ENCODE measurements at places on chromosomes 1 and 21.
A peak's percentile ranks its signal among the peaks of the same experiment; 100 is the strongest.

GRCh38 chr1:51270751-51271150, 34.7 kb downstream of the RNF11 start:
- DNase-seq = peak; percentile 59

GRCh38 chr1:198620951-198621824, 17.7 kb upstream of the PTPRC start:
- DNase-seq = no peak

DNA sequence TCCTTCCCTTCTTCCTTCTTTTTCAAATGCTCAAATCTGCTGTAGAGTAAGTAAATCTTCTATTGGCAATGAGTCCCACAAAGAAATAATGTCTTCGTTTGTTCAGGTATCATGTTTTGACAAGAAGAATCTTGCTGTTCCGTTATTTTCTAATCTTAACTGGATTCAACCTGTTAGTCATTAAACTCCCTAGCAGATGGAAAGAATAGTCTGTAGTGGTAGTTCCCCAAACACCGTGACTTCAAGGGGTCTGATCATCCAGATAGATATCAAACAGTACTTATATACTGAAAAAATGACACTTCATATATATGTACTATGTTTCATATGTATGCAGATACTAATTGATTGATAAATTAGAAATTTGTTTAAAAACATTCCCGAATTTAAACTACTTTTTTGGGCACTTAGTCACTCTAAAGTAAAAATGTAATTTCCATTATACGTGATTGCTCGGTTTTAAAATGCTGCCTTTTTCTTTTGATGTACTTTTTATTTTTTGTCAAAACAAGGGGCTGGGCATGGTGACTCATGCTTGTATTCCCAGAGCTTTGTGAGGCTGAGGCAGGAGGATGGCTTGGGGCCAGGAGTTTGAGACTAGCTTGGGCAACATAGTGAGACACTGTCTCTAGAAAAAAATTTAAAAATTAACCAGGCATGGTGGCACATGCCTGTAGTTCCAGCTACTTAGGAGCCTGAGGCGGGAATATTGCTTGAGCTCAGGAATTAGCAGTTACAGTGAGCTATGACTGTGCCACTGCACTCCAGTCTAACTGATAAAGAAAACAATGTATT, 335.7 kb upstream of the SNX7 start:
- peak; percentile 93 for DNase-seq

GRCh38 chr1:170624146-170624545, 39.8 kb upstream of the PRRX1 start:
- DNase-seq = no peak

DNA sequence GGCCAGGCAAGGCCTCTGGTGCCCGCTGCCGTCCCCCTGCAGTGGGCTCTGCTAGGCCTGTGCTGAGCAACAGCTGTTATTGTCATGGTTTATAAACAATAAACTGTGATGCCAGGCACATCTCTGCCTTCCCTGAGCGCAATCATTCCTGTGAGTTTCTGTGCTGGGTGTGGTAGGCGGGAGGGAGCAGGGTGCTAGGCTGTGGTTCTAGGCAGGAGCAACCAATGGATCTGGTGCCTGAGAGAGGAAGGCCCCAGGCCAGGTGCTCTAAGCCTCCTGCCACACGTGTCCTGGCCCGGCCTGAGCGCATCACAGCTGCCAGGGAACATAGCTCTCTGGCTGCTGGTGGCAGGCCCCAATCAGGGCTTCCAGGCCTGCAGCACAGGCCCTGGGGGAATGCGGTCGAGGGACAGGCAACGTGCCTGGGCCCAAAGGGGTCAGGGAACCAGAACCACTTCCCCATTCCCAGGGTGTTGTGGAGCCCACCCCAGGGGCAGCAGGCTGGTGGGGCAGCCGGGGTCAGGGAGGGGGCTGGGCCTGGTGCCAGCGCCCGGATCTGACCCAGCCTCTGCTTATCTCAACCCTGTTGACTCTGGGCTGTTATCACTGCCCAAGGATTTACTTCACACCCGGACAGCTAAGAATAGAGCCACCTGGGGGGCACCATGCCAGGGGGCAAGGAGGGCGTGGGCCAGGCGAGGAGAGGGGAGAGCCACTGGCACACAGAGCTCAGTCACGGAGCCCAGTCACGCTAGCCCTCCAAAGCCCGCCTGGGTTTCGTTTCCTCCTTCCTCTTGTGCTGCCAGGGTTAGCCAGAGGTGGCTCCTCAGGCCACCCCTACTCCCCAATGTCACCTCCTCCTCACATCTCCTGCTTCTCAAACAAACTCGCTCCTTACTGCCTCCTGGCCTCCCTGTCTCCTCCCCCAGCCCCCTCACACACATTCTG, 11.5 kb downstream of the TRIM46 start:
- no peak for DNase-seq

- peak; percentile 65 for DNase-seq
These were observed at the start of gene NIBAN1 for GRCh38 chr1:184974056-184974836. TSS of gene NIBAN1 (minus strand) at chr1:184974508. CDS start at chr1:184974356, 152 bp downstream.

DNA sequence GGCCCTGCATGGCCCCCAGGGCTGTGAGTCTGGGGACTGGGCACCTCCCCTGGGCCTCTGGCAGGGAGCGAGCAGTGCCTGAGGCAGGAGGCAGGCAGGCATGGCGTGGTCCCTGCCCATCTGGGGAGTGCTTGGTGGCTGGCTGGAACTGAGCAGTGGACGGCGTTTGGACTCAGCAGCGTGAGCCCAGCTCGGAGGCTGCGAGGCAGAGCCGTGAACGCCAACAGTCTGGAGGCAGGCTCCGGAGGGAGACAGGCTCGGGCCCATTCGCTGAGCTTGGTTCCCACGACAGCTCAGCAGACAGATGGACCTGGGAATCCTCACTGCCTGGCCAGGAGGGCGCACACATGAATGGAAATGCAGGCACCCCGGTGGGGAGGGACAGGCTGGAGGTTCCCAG, 160.7 kb upstream of the POU3F1 start:
- no peak for DNase-seq

GRCh38 chr1:185573162-185573561, 161.0 kb upstream of the HMCN1 start:
- DNase-seq = no peak

DNA sequence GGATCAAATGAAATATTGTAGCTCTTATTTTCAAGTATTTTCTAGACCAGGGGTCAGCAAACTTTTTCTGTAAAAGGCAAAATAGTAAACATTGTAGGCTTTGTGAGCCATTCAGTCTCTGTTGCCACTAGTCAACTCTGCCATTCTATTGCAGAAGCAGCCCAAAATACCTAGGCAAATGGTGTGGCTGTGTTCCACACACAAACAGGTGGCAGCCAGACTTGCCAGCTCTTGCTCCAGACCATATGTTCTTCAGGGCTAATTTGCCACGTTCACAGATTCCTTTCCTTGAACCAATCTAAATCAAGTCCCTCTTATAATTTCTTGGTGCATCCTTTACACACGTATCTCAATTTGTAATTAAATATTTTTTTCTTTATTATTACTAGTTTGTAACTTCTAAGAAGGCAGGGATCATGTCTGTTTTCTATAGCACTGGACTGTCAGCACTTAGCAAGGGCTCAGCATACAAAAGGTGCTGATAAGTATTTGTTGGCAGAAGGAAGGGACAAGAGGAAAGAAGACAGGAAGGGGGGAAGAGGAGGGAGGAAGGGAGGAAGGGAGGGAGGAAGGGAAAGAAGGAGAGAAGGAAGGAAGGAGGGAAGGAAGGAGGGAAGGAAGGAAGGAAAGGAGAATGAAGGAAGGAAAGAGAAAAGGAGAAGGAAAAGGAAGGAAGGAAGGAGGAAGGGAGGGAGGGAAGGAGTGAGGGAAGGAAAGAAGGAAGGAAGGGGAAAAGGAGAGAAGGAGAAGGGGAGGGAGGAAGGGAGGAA, 106.5 kb upstream of the EDEM3 start:
- no peak for DNase-seq

DNA sequence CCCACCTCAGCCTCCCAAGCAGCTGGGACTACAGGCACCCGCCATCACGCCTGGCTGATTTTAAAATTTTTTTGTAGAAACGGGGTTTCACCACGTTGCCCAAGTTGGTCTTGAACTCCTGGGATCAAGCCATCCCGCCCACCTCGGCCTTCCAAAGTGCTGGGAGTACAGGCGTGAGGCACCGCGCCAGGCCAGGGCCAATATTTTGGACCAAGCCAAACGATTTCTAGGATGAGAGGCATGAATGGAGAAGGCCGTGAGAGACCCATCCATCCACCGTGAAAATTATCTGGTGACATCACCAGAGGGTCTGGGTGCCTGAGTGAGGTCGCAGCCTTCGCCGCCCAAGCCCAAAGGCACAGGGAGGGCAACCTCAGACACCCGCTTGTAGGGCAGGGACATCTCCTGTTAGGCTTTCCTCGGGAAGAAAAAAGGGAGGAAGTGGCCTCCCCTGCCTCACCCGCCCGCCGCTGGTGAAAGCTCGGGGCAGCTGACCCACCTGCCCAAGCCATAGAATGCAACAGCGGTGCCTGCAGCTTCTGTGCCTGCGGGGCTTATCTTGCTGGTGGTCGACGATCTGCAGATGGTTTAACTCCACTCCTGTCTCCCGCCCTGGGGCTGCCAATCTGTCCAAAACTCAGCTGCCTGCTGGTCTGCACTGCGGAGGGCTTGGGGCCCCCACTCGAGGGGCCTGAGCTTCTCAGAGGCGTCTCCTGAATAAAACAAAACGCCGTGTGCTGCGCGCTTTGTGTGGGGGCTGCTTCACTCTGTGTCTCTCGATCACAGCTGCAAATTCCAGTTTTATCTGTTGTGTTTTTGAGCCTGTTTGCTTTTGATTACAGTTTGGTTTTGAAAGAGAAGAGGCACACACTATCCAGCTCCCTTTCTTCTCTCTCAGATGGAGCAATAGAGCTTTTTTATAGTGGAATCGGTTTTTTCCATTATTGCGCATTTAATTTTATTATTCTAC, 85.8 kb downstream of the MRPS6 start:
- DNase-seq = no peak

GRCh38 chr1:110114173-110114572, 1.9 kb downstream of the UBL4B start:
- DNase-seq = no peak
